ENCODE measurements at places on chromosomes 1 and 21.

DNA sequence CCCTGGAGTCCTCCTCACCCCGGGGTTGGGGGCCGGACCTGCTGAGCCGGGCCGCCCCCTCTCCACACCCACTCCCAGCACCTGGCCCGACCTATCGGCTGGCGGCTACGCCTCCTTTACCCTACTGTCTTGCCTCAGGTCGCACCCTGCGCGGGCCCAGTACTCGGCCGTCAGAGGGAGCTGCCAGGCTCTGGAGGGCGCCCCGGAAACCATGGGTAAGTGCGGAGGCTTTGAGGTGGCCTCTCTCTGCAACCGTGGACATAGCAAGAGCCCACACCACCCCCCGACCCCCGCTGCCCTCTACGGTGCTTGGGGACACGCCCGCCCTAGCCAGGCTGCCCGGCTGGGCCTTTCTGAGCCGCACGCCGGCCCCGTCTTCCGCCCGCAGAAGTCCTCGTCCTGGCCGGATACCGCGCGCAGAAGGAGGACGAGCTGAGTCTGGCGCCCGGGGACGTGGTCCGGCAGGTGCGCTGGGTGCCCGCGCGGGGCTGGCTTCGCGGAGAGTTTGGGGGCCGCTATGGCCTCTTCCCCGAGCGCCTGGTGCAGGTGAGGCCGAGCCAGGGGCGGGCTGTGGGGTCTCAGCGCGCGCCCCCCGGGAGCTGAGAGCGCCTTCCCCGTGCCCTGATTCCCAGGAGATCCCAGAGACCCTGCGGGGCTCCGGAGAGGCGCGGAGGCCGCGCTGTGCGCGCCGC is at the start of gene SH3D21:
SH3D21 (plus strand) TSS at position 159 of the 692 bp plus-strand sequence; CDS start at position 212, 53 bp downstream.
- no peak for DNase-seq

- no peak for DNase-seq
Measured at GRCh38 chr1:113040041-113040440, 33.0 kb upstream of the LRIG2 start.

DNA sequence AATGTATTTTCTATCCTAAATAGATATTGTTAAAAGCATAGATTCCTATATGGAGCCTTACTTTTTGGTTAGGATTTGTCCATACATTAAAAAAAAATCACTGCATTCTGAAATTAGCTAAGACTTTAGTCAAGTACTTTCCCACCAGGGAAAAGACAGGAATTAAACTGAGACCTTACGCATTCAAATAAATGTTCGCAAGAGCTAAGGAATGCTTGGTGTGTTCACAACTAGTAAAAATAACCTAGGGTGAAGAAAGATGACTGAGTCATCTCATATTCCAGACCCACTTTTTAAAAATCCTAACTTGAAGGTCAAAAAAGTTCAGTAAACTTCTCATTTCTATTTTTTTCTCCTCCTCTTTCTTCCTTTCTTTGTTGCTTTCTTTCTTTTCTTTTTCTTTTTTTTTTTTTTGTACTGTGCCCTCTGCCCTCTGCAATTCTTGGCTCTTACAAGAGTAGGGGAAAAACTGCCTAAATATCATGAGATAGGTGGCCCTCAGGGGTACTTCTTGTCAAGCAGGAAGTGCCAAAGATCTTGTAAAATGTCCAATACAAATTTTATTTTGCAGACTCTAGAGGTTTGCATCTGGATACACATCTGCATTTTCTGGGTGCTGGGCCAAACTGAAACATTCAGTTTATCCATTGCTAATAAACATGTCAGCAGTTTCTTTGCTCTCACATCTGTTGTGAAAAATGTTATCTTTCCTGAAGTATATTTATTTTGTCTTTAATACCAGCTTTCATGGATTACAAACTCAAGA is 121.4 kb upstream of the GORAB start:
- peak; percentile 77 for DNase-seq

DNA sequence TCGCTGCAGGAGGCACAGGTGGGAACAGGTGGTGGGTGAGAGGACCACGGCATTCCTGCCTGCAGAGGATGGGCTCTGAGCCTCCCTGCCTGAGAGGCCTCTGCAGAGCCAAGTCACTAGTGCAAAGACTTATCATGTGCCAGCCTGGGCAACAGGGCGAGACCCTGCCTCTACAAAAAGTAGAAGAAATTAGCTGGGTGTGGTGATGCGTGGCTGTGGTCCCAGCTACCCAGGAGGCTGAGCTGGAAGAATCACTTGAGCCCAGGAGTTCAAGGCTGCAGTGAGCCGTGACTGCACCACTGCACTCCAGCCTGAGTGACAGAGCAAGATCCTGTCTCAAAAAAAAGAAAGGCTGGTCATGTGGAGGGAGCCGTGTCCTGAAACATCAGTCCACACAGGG is 46.4 kb downstream of the PKNOX1 start:
- no peak for DNase-seq

- no peak for DNase-seq
Measured at GRCh38 chr1:19418503-19418971, 66.8 kb downstream of the CAPZB start.

DNA sequence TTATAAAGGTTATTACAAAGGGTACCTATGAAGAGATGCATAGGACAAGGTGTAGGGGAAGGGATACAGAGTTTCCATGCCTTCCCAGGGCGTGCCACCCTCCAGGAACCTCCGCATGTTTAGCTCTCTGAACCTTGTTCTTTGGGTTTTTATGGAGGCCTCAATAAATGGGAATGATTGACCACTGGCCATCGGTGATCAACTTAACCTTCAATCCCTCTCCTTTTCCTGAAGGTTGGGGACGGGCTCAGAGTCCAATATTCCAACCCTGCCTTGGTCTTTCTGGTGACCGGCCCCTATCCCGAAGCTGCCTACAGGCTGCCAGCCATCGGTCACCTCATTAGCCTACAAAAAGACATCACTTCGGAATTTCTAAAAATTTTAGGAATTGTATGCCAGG is 11.7 kb downstream of the CD244 start:
- no peak for DNase-seq

DNA sequence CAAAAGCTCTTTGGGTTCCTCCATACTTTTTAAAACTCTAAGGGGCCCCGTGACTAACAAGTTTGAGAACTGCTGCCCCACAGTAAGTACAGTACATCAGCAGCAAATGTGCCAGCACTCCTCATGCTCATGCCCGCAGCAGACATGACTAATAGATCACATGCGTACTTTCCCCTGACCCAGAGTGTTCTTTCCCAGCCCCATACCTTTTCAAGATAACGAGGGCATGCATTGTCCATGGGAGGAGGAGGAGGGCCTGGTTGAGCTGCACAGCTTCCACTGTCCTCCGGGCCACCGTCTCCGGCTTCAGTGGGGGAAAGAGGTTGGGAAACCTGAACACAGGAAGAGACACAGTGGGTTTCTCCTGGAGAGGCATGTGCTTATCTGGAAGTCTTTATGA is 45.5 kb downstream of the DHRS3 start:
- DNase-seq: no peak

GRCh38 chr1:222582099-222582774 is 7.5 kb downstream of the TAF1A start:
- peak; percentile 10 for DNase-seq

- no peak for DNase-seq
Measured at GRCh38 chr1:65469889-65470340, 49.4 kb downstream of the LEPR start.

- DNase-seq: no peak
Measured at GRCh38 chr1:160628799-160629263, 18.0 kb downstream of the SLAMF1 start.

GRCh38 chr1:192805832-192806323 is 3.0 kb upstream of the RGS2 start:
- peak; percentile 71 for DNase-seq

GRCh38 chr1:22001409-22001808 is at the start of gene CELA3A:
Gene CELA3A, plus strand, starts transcription at chr1:22001657. Its CDS starts 18 bp downstream, at chr1:22001675.
- no peak for DNase-seq

- no peak for DNase-seq
Measured at GRCh38 chr1:215405211-215405610, 161.9 kb upstream of the KCTD3 start.

- no peak for DNase-seq
Measured at GRCh38 chr1:21296509-21297354, 6.5 kb upstream of the ECE1 start.

DNA sequence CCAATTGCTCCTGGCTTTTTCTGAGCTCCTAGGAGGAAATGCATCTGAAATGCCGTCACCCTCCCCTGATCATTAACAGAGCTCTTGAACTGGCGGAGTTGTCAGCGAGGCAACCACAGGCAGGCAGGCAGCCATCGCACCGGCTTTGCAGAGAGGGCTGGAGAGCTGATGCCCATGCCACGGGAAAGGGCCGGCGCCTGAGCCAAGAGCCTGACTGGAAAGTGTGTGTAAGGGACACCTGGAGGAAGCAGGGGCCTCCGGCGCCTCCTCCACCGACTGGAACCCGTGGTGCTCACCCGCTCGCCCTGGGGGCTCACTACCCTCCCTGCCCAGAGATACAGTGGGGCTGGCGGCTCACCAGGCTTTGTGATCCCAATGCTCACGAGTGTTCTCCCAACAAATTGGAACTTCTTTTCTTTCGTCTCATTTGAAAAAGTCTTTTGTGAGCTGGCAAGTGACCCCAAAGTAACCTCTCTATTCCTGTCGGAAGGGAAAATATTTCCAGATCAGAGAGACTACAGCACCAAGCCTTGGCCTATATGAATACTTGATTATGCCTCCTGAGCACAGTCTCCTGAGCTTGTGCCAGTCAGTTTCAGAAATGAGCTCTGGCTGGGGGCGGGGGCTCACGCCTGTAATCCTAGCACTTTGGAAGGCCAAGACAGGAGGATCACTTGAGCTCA is 97.7 kb upstream of the SLC25A33 start:
- DNase-seq: peak; percentile 46

DNA sequence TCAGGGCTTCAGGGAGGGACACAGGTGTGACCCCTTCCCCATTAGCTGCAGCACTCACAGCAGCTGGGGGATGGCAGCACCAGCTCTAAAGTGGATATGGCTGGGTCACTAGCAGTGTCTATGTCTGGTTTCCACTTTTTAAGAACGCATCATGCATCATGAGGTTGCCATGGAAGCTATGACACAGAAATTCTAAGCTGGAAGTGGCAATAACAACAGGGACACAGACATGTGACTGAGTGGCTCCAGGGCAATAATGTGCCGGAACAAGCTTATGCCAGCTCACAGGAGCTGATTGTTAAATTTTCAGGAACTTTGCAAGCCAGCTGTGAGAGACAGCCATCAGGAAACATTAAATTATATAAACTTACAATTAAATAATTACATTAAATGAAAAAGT is 51.2 kb upstream of the NFASC start:
- DNase-seq: no peak

GRCh38 chr21:31700040-31700439 is 31.9 kb downstream of the SCAF4 start:
- DNase-seq: no peak

DNA sequence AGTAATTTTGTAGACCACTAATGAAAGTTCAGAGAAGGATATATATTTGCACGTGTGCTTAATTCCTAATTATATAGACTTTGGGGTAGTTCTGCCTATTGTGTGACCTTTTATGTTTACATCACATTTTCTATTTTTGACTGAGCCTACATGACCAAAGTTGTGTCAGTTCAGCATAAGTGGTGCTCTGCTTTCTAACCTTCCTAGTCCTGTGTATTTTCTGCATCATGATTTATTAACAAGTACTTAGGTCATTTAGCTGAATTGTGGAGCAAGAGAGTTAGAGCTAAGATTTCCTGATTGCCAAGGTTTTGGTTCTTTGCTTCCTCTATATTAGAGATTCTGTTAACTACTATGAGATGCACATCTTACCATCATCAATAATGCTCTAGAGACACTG is 176.0 kb downstream of the C1orf21 start:
- DNase-seq: no peak

Measured in GM04504 (cell line).